GM03348 (cell line): ENCODE measurements at places on chromosomes 5 and 9.
A peak's percentile ranks its signal among the peaks of the same experiment; 100 is the strongest.

DNA sequence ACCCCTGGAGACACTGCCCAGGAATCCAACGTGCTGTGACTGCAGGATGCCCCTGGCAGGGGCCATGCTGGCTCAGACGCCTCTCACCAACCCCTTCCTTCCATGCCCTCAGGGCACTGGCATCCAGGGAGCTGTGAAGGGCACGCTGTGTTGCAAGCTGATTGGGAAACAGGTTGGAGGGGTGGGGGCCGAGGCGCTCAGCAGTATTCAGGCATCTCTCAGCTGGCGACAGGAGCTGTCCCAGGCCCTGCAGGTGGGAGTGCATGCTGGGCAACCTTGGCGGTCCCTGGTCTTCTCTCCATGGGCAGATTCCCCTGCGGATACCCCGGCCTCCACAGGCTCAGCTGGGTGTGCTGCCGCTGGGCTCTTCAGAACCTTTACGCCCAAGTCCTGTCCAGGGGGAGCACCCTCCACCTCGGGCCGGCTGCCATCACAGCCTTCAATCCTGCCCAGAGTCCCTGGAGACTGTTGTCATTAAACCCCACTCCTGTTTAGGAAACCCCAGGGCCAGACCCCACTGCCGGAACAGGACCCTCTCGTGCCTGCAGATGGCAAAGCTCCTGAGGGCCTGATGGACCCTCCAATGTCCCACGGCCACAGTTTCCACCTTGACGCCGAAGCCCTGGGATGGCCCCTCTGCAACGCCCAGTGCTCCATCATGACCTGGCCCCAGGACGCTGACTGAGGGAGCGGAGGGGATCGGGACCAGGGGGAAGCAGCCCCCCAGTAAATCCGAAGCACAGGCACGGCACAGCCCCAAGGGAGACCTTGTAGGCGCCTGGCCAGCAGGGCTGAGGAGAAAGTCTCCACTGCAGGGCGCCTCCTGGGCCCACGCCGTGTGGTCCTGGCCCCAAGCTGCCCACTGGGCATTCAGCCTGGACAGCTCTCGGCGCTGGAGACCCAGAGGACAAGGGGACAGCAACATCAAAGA is 9.3 kb downstream of the TPPP start:
- no peak for DNase-seq

DNA sequence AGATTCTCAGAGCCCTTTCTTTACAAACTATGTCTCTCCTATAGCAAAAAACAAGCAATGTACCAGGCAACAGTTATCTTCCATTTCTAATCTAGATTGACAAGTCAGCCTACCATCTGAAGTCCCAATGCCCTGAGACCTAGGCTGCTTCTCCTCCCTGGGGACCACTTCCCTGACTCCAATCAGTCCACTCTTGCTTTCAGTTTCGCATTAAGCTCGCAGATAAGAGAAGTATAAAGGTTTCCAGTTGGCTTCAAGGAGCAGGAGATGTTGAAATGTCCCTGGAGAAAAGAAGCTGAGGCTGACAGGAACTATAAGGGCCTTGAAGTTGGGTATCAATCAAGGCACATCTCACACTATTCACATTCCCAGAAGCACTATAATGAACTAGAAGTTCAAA is 32.3 kb downstream of the ERP44 start:
- DNase-seq = no peak

DNA sequence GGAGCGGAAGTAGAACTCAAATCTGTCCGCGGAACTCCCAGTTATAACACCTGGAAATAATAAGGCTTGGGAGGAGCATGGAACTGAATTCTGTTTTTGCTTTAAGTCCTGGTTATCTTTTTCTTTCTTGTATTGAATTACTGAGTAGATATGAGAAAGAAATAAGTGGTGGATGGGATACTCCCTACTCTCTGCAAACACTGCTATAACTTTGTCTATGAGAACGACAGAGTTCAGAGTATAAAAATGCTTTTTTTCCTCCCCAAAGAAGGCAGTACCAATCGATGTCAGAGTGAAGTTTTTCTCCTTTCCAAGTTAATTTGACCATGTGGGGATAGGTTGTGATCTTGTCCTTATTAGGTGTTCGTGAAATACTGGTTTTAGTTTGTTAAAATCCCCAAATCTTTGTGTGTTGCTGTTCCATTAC is 1.2 kb downstream of the RIC1 start:
- DNase-seq = peak; percentile 41

DNA sequence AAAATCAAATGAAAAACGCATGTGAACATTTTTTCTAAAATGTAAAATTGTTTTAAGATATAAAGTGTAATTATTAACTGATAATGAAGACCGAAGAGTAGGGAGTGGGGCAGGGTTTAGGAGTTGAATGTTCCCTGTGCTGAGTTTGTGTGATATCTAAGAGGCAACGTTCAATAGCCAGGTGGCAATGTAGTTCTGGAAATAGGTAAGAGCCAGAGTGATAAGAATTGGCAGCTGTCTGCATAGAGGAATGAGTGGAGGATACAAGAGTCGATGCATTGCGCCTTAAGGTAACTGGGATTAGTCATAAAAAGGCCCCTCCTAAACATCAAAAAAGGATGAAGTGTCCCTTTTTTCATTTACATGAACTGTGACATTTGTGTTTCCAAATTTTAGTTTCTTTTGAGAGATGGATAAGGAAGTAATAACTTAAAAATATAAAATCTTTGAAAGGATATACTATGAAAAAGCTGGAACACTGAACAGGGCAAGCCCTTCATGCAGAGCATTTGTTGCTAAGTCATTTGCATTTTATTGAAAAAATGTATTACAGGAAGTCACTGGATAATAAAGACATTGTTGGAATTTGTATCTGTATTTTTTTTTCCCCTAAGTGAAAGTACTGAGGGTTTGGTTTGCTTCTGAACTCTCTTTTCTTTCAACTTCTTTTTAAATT is 659.3 kb downstream of the ACTL7B start:
- DNase-seq = no peak

DNA sequence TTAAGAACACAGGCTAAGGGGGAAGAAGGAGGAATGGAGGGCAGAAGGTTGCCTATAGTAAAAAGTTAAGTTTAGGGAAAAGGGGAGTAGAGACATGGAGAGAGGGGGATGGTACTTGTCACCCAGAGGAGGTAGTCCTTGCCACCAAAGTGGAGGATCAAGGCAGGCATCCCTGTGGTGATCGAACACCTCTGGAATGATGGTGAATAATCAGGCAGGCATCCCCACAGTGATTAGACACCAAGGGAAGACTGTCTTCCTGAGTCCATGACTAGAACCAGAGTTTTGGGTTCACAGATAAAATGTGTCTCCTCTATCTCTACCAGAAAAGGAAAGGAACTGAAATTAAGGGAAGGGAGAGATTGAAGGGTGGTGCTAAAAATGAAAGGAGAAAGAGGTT is 19.2 kb upstream of the HMGCS1 start:
- no peak for DNase-seq

GRCh38 chr5:14415024-14415697 is 166.4 kb upstream of the OTULINL start:
- no peak for DNase-seq

- DNase-seq = peak; percentile 79
These were observed 7.3 kb downstream of the EGFLAM start for GRCh38 chr5:38265546-38266179.

GRCh38 chr9:16869131-16869881 is 1.2 kb downstream of the BNC2 start:
- DNase-seq = no peak

DNA sequence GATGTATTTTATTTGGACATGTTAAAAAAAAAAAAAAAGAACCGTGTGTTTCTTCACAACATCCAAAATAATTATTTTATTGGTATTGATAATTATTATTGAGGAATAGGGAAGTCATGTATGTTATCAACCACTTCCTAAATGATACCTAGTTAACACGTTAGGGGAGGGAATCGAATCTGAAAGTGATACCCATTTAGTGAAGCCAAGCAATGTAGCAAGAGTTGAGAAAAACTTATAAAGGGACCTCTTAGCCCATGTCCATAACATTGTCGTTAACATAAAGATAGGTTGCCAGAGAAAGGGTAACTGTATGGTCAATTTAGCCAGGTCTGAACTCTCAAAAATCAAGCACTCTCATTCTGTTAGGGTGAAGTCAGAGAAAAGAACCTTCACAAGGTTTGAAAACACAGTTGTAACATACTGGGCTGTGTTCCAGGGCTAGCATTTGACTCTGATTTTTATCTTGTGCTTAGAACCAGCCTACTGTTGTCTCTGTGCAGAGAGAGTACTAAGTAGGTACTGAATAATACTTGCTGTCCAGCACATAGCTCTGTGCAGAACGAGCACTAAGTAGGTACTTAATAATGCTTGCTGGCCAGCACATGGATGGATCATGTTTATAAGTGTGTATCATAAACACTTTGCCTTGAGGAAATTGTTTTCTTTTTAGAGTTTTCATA is 60.4 kb downstream of the GHR start:
- DNase-seq = no peak

DNA sequence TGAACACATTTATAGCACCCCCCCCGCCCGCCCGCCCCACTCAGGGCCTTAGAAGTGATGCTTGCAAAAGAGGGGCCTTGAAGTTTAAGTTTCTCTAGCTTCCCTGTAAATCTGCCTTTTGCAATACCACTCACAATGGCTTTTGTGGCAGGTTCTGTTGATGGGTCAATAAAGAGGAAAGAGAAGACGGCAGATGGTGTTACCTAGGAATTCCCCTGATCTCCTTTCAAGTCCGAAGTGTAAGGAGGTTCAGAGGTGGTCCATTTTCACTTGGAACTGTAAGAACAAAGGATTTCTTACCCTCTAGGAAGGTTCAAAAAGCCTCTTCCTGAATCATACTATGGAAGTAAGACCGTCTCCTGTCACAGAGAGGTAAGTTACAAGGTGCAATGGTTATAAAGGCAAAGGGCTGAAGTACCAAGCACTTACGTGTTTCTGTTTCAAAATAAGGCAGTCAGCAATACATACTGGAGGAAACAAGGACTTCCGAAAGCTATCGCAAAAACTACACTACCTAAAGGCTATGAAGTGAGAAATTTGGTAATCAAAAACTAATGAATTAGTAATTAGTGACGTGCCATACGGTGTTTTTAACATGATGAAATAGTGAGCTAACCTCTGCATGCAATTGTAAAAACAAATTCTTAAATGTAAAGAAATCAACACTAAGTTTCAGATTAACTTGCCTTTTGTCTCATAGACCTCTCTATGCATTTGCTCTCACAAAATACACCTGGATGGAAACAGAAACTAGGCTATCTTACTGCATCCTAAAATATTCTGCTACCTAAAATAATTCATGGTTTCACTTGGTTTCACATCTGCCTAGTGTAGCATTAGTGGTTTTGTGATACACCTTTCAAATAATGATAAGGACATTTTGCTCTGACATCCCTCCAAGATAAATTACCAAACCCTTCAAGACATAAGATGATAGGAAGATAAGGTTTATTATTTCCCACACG is 589.4 kb upstream of the FAM174A start:
- no peak for DNase-seq

DNA sequence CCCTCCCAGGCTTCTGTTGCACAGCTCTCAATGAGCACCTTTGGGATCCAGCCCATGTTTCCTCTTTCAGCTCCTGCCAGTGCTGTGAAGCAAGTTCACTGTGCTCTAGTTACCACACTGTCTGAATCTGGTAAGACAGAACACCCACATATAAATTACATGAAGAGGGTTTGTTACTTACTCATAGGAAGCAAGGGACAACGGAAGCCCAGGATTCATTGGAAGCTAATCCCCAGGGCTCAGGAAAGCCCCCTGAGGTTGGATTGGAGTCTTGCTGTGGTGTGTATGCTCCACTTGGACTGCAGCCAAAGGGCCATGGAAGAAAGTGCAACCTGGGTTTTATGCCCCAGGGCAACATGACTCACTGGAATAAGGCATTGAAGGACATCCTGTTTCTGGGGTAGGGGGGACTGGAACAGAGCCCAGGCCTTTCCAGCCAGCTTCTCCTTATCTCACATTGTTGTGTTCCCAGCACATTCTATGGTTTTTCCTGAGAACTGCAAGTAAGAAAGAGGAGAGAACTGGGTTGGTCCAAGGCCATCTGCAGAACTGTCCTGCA is 15.6 kb upstream of the CLK4 start:
- DNase-seq = no peak

DNA sequence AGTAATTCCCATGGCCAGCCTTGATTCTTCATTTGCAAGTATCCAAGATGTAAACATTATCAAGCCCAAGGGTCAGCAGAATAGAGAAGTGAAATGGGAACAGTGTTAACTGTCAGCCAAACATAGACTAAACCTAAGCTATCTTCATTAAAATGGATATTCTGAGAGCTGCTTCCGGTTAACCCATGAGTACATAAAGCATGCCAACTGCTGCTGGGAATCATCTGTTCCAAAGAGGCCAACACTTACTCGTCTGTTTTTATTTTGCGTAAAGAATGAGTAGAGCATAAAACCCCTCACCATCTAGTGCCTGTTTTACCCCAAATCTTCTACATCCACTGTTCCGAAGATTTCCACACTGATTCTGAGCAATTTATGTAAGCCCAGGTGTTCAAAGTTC is 257.6 kb downstream of the GLIS3 start:
- no peak for DNase-seq

DNA sequence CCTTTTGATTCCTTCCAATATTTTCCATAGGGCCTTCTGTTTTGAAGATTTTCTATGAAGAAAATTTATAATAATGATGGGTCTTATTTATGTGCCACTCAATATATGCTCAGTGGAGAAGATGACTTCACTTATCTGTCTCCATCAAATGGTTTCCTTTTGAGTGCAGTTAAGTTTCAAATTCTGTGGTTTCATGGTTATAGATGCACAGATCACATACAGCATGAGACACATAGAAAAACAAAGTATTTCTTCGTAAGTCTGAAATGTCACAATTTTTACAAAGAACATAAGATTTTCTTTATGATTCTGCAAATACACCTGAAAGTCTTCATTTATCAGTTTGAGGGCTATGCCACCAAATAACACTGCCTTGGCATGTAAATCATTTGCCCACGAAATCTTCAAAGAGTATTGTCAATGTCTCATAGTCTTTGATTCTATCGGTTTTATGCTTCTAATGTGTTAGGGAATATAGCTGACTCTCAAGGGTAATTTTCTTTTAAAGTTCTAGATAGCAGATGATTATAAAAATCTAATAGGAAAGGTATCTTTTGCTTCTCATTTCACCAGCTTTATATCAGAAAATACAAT is 14.1 kb downstream of the CFAP95 start:
- no peak for DNase-seq

DNA sequence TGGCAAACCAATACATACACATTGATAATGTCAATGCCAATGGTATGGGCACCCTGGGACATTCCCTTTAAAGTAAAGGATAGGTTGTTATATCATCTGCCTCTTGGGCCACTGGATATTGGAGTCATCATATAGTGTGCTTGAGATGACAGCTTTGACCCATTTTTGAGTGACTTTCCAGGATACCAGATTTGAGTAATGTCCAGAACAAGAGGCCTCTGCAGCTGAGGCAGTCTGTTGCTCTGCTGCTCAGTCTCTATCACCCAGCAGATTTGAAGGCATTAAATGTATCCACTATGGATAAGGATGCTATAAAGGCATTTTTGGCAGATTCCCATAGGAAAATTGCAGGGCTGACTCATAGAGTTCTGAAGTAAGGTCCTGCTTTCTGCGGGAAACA is 525.6 kb upstream of the SEMA6A start:
- DNase-seq = no peak

GRCh38 chr5:170092455-170093101 is 13.1 kb upstream of the FOXI1 start:
- no peak for DNase-seq

- peak; percentile 79 for DNase-seq
These were observed 18.0 kb downstream of the ATOX1 start for GRCh38 chr5:151740336-151740942.

GRCh38 chr9:126128494-126129142 is 198.0 kb upstream of the MVB12B start:
- peak; percentile 2 for DNase-seq
